ENCODE measurements at places on chromosomes 3 and 15.
A peak's percentile ranks its signal among the peaks of the same experiment; 100 is the strongest.

GRCh38 chr3:193822492-193823212, 229.6 kb downstream of the OPA1 start:
- DNase-seq = no peak

GRCh38 chr3:29011441-29011840, 269.4 kb upstream of the RBMS3 start:
- no peak for DNase-seq

GRCh38 chr3:164332831-164333802, 745.2 kb downstream of the SI start:
- DNase-seq = peak; percentile 8

DNA sequence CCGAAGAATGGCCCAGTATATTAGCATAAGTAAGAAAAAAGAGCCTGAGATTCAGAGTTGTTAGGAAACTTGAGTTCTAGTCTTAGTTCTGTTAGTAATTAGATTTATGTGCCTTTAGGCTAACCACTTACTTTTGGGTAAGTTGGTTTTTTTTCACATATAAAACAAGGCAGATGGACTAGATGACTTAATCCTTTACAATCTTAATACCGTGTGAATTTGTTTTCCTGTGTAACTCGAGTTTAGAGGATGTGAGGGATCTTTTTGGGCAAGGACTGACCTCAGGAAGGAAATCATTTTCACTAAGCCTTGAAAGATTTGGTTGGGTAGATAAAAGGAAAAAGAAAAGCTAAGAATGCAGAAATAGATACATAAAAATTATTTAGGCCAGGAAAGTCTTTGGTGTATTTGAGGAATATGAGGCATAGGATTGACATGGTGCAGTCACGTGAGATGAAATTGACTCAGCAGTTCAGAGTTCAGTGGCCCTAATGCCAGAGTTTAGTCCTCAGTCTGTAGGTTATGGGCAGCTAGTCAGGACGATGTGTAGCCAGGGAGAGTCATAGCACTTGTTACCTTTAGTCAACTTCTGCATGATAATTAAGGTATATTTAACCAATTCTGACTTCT, 34.6 kb downstream of the PAK2 start:
- peak; percentile 10 for DNase-seq

GRCh38 chr3:158804441-158804840, 2.6 kb downstream of the MFSD1 start:
- DNase-seq = no peak

GRCh38 chr3:143832433-143832832, 15.8 kb downstream of the SLC9A9 start:
- no peak for DNase-seq

DNA sequence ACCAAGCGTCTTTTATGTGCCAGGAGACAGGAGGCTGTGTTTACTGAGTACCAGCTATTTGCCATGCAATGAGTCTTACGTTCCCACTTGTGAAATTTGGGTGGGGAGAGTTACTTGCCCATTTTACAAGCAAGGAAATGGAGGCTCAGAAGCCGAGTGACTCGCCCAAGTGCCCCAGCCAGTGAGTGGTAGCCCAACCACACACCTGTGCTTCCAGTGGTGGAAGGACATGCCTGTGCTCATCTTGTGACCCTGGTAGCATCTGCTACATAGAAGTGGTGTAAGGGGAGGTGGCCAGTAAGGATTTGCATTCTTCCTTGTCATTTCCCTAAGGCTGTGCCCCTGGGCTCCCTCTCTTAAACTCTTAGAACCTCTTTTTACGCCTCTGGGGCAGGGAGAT, 49.3 kb downstream of the FBLN2 start:
- DNase-seq = no peak

DNA sequence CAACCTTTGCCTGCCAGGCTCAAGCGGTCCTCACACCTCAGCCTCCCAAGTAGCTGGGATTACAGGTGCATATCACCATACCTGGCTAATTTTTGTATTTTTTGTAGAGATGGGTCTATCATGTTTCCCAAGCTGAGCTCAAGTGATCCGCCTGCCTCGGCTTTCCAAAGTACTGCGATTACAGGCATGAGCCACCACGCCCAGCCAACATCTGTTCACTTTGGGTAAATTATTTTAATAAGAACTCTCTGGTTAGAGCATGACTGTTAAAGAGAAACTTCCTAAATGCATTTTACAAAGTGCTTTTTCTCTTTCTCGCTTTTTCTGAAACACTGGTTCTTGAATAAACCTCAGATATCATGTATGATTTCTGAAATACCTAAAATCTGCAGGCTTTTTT, 172.5 kb downstream of the PTPRG start:
- DNase-seq = no peak

GRCh38 chr3:125013095-125013494, 42.7 kb downstream of the HEG1 start:
- DNase-seq = no peak
